Nucleus accumbens (tissue), 56 donors: ENCODE measurements at places on chromosomes 1 and 21.

DNA sequence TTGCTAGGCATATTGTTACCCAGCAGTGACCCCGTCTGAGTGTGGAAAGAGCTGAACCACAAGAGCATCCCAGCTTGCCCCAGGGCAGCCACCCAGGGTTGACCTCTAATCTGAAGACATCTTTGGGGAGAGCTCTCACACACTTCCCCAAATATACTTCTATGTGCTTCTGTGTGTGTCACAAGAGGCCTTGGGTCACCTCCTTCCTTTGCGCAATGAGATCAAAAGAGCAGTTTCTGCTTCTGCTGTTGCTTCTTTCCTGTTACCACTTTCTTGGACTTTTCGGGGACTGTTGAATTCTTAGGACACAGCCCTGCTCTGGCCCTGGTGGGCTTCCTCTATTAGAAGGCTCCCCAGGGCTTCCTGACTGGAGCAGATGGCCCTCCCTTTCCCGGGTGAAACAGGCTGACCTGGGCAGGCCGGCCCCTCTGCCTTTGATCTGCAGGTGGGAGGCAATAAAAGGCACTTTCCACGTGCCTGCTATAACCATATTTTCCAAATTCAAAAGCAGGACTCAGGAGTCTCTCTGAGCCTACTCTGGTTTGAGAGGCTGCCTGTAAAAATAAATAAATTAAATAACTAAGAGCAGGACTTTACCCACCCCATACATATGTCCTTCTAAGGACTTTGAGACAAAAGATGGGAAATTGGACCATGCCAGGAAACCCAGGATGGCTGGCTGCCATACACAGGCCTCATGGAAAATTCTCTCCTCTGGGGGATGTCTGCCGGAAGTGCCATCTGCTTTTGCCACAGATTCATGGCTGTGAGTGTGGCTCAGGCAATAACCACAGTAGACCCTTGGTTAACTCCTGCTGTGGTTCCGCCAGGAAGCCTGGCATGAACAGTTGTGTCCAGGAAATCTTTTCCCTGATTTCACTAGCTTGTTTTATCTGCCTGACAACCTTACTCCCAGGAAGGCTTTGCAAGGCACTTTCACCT lies 28.3 kb upstream of the RCSD1 start:
- no peak for DNase-seq

DNA sequence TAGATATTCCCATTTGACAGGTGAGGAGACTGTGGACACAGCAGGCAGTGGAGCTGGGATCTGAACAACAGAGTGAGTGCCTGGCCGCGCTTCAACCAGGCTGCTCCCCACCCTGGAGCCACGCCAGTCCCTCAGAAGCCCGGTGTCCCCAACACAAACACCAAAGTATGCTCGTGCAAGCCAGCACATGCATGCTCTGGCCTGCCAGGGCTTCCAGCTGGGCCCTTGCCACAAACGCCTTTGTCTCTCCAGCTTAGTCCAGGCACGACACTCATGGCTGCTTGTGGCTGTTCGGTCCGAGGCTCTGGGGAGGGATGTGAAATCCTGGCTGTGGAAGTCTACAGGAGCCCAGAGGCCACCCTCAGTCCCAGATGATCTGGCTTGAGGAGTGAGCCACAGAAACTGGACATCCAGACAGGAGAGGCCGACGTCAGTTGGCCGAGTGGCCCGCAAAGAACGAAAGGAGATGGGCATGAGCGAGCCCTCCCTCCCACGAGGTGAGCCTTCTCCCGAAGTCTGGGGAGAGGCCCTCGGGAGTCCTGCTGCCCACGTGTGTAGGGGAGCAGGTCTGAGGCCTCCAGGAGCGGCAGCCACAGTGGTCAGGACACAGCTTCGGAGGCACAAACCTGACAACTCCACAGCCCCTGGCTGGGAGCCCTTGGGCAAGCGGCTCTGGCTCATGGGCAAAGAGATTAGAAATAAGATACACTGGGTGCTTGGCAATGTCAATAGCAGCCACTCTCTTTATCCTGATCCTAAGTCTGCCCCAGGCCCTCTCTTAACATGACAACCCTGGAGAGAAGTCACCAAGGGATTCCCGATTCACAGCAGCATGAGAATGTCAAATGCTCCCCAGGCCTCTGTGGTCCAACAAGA lies 117.1 kb upstream of the IFFO2 start:
- DNase-seq = peak; percentile 46

- no peak for DNase-seq
Measured at GRCh38 chr1:214941061-214941460, 141.5 kb upstream of the KCNK2 start.

DNA sequence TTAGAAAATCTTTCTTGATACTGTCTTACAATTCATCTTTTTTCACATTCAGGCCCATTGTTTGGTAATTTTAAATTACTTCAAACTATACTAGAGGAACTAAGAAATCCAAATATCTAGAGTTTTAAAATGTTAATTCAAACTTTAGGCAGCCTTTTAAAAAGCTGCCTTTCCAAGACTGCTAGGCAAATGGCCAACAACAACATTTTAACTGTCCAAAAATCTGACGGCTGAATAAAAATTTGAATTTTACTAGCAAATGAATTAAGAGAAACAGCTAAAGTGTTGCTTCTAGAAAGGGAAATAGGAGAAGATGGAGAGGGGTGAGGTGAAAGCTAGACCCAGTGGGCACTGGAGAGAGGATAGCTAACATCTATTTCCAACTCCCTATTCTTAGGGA lies 17.2 kb downstream of the DPYD start:
- DNase-seq = no peak

GRCh38 chr1:209673631-209674417 lies 1.4 kb upstream of the G0S2 start:
- DNase-seq = no peak

DNA sequence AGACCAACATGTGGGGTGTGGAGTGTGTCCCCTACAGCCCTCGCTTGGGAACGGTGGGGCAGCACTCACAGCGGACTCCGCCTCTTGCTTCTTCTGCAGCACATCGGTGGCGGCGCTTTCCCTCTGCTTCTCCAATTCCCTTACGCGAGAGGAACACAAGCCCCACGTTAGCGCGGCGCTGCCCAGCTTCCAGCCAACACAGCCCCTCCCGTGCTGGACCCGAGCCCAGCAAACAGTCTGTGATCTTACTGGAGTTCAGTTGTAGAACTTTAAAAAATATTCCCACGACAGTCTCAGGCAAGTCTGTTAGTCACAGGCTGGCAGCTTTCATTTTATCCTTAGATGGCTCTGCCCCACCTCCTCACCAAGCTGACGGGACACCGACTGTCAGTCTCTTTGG lies 13.6 kb downstream of the THAP3 start:
- DNase-seq = no peak

DNA sequence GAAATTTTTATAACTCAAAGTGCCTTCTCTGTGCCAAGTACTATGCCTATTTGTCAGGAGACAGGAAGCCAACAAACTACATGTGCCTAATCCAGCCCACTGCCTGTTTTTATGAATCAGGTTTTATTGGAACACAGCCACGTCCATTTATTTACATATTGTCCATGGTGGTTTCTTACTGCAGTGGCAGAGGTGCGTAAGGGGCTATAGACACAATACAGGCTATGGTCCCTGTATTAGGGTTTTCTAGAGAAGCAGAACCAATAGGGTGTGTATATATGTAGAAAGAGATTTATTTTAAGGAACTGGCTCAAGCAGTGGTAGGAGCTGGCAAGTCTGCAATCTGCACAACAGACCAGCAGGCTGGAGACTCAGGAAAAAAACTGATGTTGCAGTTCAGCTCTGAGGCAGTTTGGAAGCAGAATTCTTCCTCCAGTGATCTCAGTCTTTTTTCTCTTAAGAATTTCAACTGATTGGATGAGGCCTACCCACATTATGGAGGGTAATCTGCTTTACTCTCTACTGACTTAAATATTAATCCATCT lies 15.4 kb downstream of the PPIE start:
- no peak for DNase-seq
